ENCODE measurements at places on chromosomes 7 and 10.

- DNase-seq, result no peak
These were observed 4.7 kb upstream of the PLXDC2 start for GRCh38 chr10:19811540-19811939.

- DNase-seq, result no peak
These were observed 150.0 kb upstream of the NEBL start for GRCh38 chr10:21047096-21047495.

GRCh38 chr10:12187321-12187905 is 8.3 kb downstream of the NUDT5 start:
- DNase-seq, result no peak

DNA sequence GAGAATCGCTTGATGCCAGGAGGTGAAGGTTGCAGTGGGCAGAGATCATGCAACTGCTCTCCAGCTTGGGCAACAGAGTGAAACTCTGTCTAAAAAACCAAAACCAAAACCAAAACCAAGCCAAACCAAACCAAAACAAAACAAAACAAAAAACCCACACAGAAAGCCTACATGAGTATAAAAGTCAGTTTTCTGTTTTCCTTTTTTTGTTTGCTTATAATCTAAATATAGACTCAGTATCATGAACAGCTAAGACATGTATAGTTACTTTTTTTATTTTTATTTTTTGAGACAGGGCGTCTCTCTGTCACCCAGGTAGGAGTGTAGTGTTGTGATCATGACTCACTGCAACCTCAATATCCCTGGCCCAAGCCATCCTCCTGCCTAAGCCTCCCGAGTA is 16.8 kb upstream of the MTPN start:
- DNase-seq, result no peak

DNA sequence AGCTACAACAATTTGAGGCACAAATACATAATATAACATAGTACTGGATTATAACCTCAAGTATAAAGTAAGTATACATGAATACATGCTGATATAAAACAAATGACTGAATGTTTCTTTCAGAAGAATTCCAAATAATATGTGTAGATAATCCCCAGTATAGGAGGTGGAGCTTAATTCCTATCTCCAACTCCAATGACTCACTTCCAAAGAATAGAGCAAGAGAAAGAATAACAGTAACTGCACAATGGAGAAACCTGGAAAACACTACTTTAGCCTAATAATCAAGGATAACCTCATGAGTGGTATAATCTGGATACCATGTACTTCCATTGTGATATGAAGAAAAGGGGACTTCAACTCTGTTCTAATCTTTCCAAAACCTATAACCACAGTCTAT is 13.7 kb upstream of the SEMA3C start:
- no peak for DNase-seq

DNA sequence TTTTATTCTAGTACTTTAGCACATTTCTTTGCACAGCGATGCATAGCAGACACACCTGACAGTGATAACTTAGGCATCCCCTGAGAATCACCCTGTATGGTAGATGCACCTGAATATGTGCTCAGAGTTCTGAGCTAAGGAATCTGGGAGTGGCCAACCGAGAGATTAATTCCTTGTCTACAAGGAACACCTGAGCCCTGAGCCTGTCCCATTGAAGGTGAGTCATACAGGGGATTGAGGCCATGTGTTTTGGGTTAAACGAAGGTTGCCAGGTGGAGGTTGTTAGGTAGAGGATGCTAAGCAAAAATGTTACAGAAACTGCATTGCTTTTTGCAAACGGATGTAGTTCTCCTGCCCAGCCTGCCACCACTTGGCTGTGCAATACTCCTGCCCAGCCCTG is 128.9 kb downstream of the AMPH start:
- no peak for DNase-seq

DNA sequence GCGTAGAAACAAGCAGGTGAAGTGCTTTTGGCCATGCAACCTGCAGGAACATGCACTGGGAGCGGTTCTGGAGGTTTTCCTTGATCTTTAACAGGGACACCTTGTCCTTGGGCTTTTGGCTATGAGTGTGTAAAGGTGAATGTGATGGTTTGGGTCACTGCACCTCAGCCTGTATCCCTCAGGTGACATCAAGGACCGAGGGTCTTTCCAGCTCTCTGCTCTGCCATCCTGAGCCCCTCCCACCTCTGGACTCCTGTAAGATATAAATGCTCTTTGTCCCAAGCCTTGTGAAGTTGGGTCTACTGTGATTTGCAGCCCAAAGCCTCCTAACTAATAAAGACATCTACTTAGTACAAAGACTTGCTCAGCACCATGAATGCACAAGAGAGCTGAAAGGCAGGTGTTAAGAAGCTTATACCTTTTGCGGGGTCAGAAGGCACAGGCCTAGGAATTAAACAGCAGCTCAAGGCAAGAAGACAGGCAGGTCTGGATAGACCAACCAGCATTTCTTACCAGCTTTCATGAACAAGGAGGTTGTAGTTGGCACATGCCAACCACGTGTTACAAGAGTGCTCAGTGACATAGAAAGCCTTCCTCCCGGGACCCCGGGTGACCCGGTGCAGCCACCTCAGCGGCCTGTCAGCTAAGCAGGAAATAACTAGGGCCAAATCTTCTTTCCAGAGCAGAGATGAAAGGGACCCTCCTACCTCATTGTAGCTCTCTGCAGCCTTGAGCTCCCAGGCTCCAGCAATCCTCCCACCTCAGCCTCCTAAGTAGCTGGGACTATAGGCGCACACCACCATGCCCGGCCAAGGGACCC is 89.9 kb downstream of the CARD11 start:
- DNase-seq, result no peak

DNA sequence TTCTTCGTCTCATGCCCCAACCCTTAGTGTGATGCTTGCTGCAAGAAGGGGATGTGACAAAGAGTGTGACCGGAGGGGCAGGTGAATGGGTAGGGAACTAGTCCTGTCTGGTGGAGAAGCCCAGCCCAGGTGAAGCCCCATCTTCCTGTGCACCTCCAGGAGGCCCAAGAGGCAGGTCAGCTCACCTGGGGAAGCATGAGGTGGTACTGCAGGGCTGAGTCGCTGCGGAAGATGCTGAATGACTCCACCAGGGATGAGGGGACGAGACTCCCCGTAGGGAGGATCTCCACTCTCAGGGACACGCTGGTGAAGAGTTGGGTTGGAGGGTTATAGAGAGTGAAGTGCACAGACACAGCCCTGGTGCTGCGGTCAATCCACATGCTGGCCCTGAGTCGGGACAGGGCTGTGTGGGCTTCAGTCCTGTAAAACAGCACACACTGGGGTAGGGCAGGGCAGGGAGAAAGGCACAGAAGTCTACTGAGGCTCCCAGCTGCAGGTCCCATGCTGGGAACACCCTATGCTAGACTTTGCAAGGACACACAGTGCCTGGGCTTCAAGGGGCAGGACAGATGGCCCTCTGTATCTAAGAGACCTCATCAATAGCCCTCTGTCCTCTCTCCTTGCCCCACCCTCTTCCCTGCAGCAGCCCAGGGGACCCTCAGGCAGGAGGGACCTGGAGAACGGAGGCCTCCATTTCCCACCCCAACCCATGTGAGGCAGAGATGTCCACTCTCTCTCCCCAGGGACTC is 136.5 kb downstream of the PKD1L1 start:
- no peak for DNase-seq

GRCh38 chr7:116708861-116709260 is 36.9 kb downstream of the MET start:
- no peak for DNase-seq

DNA sequence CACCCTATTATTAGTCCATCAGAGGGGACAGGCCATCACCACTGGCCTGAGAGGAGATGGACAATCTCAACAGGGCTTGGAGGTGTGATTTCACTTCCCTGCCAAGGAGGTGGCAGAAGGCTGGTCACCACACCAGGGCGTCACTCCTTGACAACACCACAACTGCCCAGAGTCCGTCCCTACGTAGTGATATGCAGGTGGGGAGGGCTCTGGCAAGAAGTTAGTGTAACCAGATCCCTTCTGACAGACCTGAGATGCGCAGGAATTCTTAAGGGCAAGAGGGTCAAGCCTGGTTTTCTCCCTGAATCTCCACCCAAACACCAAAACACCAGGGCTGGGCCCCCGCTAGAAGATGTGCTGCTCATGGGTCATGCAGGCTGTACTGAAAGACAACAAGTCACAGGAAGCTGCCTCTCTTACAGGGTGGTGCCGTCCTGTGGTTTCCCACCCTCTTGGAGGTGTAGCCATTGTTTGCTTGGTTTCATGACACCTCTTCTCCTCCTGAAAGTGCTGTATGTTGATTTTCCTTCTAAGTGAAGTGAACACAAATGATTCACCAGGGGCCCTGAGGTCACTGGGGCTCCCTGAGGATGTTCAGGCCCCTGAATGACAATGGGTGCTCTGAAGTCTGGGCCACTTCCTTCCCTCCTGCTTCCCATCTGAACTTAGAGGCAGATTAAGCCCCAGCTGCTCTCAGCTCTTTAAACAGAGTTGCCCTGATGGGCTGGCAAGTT is 27.1 kb downstream of the ATXN7L1 start:
- peak; percentile 30 for DNase-seq

- DNase-seq, result no peak
These were observed 252.8 kb upstream of the YAE1 start for GRCh38 chr7:39313376-39313775.

- DNase-seq, result no peak
These were observed 42.7 kb upstream of the PLEKHA1 start for GRCh38 chr10:122331615-122332446.

DNA sequence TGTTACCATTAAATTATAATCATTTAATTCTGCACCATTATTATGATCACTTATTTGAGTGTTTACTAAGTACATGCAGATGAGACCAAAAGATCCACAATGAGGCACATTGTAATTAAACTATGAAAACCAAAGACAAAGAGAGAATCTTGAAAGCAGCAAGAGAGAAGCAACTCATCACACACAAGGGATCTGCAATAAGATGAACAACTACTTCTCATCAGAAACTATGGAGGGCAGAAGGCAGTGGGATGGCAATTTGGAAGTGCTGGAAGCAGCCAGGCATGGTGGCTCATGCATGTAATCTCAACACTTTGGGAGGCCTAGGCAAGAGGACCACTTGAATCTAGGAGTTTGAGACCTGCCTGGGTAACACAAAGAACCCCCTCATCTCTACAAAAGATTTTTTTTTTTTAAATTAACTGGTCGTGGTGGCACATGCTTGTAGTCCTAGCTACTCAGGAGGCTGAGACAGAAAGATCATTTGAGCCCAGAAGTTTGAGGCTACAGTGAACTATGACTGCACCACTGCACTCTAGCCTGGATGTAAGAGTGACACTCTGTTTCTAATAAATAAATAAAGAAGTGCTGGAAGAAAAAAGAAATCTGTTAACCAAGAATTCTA is 47.7 kb downstream of the CDK6 start:
- no peak for DNase-seq

DNA sequence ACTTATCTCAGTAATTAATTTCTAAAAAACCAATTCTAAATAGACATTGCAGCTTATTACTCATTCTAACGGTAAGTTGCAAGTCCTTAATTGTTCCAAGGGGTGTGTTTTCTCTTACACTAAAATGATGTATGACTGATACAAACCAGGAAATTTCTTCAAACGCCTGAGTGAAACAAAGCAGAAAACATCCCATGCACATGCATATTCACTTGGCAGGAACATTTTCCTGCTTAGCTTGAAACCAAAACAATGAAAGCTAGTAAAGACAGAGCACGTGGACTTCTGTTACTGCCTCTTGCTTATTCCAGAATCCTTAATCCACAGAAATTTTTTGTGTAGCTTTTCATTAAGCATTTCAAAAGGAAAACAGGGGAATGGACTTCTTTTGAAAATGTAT is 187.7 kb downstream of the MTERF1 start:
- DNase-seq, result no peak
